ENCODE measurements at places on chromosomes 13 and 19.

- peak; percentile 46 for DNase-seq
These were observed 49.5 kb upstream of the PCDH17 start for GRCh38 chr13:57582032-57582431.

DNA sequence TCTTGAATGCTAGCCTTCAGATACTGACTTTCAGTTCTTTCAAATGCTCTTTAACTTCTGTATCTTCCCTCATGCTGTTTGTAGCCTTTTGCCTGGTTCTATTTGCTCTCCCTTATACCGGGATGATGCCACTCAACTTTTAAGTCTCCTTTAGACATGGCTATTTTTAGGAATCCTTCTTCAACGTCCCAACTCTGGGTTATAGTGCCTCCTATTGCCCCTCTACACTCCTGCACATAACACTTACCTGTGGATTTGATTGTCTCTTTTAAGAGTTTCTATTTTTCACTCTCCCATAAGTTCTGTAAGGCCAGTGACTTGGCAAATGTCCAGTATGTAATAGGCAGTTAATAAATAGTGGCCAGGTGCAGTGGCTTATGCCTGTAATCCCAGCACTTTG, 343.0 kb downstream of the KLF5 start:
- DNase-seq = no peak

DNA sequence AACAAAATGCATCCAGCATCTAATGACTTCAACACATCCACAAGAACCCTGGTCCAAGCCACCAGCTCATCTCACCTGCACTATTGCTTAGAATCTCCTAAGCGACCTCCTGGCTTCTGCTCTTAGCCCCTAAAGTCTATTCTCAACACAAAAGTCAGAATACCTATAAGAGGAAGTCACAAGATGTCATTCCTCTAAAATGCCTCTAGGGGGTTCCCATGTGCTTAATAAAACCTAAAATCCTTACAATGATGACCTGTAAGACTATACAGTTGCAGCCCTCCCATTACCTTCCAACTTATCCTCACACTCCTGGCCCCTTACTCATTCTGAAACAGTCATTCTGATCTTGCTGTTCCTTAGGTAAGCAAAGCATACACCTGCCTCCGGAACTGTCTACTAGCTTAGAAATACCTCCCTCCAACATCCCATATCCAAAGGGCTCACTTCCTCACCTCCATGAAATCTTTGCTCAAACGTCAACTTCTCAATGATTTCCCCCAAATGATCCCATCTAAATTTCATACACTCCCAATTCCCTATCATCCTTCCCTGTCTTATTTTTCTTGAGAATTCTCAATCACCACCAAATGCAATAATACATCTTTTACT, 10.0 kb downstream of the ATP7B start:
- DNase-seq = no peak

DNA sequence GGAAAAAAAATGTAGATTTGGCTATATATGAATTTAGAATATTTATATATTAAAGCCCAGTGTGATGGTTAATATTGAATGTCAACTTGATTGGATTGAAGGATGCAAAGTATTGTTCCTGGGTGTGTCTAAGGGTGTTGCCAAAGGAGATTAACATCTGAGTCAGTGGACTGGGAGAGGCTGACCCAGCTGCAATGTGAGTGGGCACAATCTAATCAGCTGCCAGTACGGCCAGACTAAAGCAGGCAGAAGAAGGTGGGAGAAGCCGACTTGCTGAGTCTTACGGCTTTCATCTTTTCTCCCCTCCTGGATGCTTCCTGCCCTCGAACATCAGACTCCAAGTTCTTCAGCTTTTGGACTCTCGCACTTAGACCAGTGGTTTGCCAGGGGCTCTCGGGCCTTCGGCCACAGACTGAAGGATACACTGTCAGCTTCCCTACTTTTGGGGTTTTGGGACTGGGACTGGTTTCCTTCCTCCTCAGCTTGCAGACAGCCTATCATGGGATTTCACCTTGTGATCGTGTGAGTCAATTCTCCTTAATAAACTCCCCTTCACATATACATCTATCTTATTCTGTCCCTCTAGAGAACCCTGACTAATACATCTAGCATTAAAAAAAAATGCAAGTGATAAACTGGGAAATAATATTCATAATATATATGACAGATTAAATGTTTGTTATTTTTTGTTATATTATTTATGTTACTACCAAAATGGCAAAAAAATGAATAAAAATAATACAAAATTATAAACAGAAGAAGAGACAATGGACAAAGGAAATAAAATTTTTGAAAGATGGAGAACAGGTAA, 122.4 kb downstream of the DLEU7 start:
- no peak for DNase-seq

DNA sequence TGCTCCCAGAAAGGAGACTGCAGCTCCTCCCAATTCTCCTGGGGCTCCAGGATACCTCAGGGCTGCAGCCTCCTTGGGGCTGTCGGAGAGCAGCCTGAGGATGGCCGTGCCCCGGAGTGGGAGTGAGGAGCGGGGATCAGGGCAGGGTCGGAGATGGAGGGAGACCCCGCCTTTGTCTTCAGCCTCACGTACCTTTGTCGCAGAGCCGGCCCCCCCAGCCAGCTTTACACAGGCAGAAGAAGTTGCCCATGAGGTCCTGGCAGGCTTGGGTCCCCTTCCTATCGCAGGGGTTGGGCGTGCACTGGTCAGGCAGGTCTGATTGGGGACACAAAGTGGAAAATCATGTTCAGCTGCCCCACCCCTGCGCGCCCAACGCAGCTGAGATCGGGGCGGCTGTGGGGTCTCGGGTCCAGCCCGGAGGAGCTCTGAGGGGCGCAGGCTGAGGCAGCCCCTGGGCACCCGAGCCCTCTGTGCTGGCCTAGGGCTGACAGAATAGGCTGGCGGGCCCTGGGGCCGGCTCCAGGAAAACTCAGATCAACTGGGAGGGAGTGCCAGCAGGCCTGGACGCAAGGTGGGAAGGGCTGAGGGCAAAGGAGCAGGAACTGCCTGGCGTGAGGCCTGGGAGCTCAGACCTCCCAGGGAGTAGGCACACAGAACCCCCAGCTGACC, 24.2 kb downstream of the GAS6 start:
- DNase-seq = no peak

DNA sequence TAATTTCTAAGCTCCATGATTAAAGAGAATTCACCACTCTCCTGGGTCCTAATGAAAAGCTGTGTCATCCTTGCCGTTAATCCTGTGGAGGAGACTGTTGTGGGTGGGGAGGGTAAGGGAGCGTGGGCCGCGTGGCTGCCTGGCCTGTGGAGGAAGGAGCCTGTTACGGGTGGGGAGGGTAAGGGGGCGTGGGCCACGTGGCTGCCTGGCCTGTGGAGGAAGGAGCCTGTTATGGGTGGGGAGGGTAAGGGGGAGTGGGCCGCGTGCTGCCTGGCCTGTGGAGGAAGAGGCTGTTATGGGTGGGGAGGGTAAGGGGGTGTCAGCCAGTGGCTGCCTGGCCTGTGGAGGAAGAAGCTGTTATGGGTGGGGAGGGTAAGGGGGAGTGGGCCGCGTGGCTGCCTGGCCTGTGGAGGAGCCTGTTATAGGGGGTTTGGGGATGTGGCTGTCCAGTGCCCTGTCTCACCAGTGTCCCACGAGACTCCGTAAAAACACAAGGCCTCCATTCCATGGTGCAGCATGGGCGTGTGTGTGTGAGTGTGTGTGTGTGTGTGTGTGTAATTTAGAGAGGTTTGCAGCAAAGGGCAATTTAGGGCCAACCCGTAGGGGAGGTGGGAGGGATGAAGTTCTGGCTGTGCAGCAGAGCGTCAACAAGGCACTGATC, 15.6 kb upstream of the DCUN1D2 start:
- DNase-seq = no peak

DNA sequence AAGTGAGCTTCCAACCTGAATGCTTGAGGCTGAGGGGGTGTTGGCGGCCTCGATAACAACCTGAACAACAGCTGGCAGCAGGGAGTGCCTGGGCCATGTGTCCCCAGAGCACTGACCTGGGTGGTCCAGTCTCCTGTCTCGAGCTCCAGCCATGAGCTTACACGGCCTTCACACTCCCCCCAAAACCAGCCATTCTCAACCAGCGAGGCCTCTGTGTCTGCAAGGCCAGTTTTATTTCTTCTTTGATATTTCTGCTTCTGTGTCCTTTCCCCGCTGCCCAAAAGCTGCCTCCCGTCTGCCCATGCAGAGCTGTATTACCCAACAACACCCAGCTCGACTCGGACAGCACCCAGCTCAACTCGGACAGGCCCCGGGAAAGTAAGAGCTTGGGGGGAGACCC, 32.5 kb upstream of the TFDP1 start:
- no peak for DNase-seq

GRCh38 chr13:24096659-24097058, 63.9 kb upstream of the SPATA13 start:
- no peak for DNase-seq

DNA sequence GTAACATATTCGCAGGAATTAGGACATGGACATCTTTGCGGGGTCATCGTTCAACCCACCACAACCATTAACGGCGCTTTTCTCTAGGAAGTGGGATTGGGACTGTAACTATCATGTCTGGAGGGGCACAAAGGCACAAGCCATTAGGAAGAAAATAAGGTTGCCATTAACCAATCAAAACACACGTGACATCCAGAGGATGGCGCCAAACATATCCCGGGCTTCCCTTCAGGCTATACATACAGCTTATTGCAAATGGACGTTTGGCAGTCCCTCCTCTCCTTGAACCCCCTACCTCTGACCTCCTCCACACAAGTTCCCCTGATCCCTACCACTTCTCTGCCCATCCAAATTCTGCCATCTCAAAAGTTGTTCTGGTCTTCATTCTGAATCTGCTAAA, 26.6 kb upstream of the GSX1 start:
- DNase-seq = no peak

DNA sequence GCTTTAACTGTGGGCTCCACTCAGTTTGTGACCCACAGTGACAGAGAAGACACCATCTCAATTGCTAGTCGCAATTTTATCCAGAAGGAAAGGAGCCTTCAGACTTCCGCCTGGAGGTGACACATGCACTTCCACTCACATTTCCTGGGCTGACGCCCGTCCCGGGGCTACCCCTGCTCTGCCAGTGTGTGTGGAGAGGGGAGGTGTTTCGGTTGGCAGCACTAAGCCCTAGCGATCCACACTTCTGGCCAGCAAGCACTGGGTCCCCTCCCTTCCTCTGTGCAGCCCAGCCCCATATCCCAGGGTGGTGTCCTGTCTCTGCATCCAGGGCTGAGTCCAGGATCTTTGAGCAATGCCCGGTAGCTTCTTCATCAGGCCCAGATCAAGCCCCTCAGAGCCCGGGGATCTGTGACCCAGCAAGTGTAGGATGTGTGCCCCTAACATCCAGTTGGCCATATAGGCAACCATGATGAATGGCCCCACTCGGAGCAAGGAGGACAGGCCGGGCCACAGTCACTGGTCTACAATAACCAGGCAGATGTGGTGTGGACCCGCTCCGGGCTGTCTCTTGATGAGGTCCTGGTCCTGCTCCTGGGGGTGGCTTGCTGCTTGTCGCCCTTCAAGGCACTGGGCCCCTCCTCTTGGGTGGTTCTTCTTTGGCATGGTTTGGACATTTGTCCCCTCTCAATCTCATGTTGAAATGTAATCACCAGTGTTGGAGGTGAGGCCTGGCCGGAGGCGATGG, 141.9 kb upstream of the SPACA7 start:
- DNase-seq = no peak

GRCh38 chr13:39855236-39855635, 199.8 kb downstream of the COG6 start:
- no peak for DNase-seq

DNA sequence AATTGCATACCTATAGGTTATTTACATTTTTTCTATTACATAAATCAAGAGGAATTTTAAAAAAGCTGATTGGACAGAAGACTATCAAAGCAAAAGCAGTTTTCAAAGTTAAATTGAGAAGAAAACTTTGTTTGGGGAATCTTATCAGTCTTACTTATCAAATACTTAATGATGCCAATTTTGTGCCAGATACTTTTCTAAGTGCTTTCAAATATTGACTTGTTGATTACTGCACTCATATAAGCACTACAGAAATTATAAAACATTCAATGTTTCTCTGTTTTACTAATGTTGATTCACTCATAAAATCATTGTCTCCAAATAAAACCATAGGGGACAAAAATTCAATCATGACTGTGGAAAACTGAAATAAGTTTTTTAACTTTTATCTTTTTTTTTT, 36.2 kb downstream of the PCDH9 start:
- DNase-seq = no peak

- DNase-seq = no peak
These were observed 126.4 kb downstream of the POU4F1 start for GRCh38 chr13:78476910-78477309.

GRCh38 chr19:32040236-32040635, 305.2 kb upstream of the ZNF507 start:
- no peak for DNase-seq

DNA sequence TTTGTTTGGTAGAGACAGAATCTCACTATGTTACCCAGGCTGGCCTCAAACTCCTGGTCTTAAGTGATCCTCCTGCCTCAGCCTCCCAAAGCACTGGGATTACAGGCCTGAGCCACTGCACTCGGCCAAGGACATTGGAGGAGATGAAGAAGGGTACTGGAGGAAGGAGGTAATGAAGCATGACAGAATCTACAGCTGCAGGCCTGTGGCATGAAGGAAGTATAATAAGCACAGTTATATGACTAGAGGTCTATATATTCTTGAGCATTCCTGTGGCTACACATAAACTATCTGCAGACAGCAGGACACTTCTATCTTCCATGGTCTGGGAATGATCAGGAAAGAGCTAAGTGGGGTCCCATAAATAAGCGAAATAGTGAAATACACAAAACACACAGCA, 18.2 kb downstream of the ZNF565 start:
- no peak for DNase-seq

DNA sequence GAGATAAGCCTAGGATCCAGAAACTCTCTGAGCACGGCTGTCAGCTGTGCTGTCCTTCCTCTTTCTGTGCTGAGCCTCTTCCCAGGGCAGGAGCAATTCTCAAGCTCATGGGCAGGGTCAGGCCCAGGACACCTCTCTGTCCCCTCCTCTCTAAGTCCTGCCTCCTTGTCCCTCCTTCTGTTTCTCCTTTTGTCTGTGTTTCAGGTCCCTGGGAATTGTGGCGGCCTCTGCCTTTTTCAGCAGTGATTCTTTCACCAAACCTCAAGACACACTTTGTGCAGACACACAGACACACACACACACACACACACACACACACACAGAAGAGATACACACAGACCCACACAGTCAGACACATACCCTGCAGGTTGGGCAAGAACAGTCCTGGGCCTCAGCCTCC, at the start of gene PSG1:
Gene PSG1, minus strand, starts transcription at position 101 of the 400 bp plus-strand sequence. CDS start 132 bp downstream, outside the sequence.
- DNase-seq = no peak

DNA sequence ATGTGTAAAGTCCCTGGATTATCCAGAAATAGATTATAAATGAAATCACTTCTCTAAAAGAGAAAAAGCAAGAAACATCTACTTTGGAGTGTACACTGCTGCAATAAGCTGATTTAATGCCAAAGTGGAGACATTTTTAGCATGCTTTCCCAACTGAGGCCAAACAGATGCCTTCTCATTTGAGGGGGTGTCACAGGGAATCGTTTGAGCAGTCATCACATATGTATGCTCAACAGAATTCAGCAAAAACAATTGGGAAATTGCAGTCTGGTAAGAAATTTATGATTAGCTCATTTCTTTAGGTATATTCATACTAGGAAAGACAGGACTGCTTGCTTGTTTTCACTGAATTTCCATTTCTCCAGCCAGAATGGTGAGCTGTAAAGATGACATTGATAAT, 27.3 kb upstream of the TPP2 start:
- no peak for DNase-seq

- peak; percentile 81 for DNase-seq
These were observed 1.2 kb downstream of the MKNK2 start for GRCh38 chr19:2049741-2050348.

GRCh38 chr13:49731766-49732165, 40.5 kb upstream of the EBPL start:
- DNase-seq = no peak

Measured in Caco-2 (cell line).